ENCODE measurements at places on chromosomes 1 and 21.

- DNase-seq = no peak
- peaks cover 4% of the 10 kb centered on the region for H3K4me1 ChIP-seq
- no peaks in the 10 kb centered on the region for H3K36me3 ChIP-seq
- no peak overlapping the region for H3K4me3 ChIP-seq
- H3K27ac ChIP-seq = no peak overlapping the region
These were observed 7.6 kb downstream of the CLSTN1 start for GRCh38 chr1:9816199-9816598.

DNA sequence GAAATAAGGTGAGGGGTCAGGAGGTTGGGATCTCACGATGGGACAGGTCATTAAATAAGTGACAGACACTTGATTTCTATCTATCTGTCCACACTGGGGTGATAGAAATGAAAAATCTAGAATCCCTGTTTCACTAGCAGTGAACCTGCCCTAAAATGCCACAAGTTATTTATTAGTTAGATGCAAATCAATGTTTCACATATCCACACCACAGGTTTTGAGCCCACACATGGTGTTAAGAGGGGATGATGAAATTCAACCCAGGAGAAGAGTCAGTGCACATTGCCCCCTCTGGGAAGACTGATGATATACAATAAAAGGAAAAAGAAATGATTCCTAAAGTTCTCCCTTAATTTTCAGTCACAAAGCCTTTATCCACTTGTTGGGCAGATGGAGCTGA is 10.1 kb upstream of the NTPCR start:
- no peaks in the 10 kb centered on the region for H3K27me3 ChIP-seq
- H3K4me1 ChIP-seq = no peaks in the 10 kb centered on the region

- DNase-seq = no peak
- no peaks in the 10 kb centered on the region for H3K27me3 ChIP-seq
- H3K36me3 ChIP-seq = no peaks in the 10 kb centered on the region
- H3K27ac ChIP-seq = no peak overlapping the region
- no peaks in the 10 kb centered on the region for H3K4me1 ChIP-seq
- H3K4me3 ChIP-seq = no peak overlapping the region
These were observed 163.9 kb downstream of the SLC45A1 start for GRCh38 chr1:8481650-8482380.

DNA sequence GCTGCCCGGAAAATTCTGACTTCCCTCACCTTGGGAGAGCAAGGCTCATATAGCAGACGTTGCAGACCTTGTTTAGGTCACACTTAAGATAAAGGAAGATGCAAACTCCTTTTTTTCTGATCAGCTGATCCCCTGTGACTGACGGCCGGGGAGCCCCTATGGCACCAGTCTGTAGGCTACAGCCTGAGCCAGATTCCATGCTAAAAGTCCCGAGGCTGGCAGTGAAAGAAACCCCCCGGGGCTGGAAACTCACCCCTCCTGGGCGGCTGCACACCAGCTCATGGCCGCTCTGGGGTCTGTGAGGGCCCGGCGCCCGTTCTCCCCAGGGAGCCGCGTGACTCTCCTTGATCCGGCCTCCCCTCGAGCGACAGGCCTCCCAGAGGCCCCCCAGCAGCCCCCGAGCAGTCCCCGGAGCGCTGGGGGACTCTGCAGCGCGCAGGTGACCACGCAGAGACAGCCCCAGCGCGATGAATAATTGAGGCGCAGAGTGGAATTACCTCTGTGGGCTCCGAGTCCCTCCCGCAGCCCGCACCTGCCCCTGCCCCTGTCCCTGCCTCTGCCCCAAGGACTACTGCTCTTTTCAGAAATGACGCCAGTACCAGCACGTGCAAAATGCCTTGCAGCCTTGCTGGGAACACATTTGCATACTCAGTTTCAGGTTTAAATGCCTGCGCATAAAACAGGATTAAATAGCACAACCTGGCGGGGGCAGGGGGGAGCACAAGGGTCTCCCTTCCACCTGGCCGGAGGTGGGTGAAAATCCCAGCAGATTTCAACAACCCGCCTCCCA is 62.6 kb upstream of the CLDN14 start:
- H3K4me3 ChIP-seq = no peak overlapping the region
- no peak for DNase-seq
- no peak overlapping the region for H3K27ac ChIP-seq

GRCh38 chr1:89606227-89606980 is 26.5 kb upstream of the LRRC8C start:
- no peak for DNase-seq
- H3K27me3 ChIP-seq = no peaks in the 10 kb centered on the region
- no peak overlapping the region for H3K27ac ChIP-seq
- no peak overlapping the region for H3K4me3 ChIP-seq
- no peaks in the 10 kb centered on the region for H3K36me3 ChIP-seq

GRCh38 chr1:162285149-162285561 is 91.5 kb downstream of the SPATA46 start:
- H3K4me1 ChIP-seq = peaks cover 4% of the 10 kb centered on the region
- no peak overlapping the region for H3K4me3 ChIP-seq
- peak overlapping the region; percentile 13 for H3K27ac ChIP-seq
- DNase-seq = no peak
- no peaks in the 10 kb centered on the region for H3K36me3 ChIP-seq

- H3K4me1 ChIP-seq = peaks cover 5% of the 10 kb centered on the region
- H3K4me3 ChIP-seq = no peak overlapping the region
- no peak overlapping the region for H3K27ac ChIP-seq
These were observed 125.2 kb upstream of the KIAA0040 start for GRCh38 chr1:175317779-175318178.

DNA sequence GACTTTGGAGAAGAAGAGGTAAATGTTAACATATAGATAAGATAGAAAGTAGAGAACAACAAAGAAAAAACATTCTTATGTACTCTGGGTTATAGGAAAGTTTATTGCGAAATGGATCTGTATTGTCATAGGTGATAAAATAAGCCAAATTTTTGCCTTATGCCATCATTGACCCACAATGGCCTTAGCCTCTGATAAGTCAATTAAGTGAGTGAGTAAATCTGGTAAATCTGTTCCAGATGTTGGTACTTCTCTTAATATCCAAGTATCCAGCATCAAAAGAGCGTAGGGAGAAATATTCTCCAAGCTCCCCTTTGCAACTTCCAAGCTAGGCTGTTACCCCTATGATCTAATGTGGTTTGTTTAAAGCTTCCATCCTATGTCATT is 38.3 kb upstream of the CLCA4 start:
- H3K4me3 ChIP-seq = no peak overlapping the region
- no peaks in the 10 kb centered on the region for H3K36me3 ChIP-seq
- no peak for DNase-seq
- no peak overlapping the region for H3K27ac ChIP-seq
- no peaks in the 10 kb centered on the region for H3K27me3 ChIP-seq
- no peaks in the 10 kb centered on the region for H3K4me1 ChIP-seq

DNA sequence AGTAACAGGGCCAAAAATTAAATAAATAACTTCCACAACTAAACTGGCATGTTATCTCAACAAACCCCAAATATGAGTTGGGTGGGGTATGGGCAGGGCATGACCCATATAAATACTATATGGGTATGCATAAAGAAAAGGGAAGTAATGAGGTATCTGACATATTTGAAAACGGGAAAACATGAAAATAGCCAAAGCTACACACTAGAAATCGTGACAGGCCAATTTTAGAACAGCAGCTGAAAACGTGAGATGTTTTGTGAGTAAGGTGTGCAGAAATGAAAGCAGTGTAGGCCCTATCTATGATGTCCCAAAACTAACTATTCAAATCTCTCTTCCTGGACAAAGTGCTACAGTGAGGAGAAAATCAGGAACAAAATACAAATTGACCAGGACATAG is 537.9 kb upstream of the NR5A2 start:
- H3K27ac ChIP-seq = no peak overlapping the region
- no peak for DNase-seq
- no peak overlapping the region for H3K4me3 ChIP-seq
- H3K27me3 ChIP-seq = no peaks in the 10 kb centered on the region
- H3K4me1 ChIP-seq = no peaks in the 10 kb centered on the region
- no peaks in the 10 kb centered on the region for H3K36me3 ChIP-seq
